ENCODE measurements at places on chromosomes 2 and 18.

DNA sequence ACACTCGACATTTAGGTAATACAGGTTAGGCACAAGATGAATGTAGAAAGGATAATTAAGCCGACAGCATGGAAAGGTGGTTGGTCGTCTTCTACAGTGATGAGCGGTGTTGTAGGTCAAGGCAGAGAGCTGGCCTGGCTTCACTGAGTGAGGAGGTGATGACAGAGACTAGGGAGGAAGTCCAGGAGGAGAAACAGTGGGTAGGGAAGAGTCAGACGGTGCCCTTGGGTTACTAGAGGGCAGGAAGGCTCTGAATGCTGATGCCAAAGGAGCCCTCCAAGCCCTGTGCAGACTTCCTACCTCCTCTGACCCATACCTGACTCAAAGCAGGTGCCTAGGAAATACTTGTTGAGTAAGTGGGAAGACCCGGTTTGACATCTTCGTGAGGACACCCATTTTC is 100.8 kb downstream of the ITGB1BP1 start:
- no peaks in the 10 kb centered on the region for H3K36me3 ChIP-seq
- H3K27me3 ChIP-seq = peaks cover 20% of the 10 kb centered on the region
- no peak for DNase-seq

- H3K27ac ChIP-seq = no peak overlapping the region
- H3K4me3 ChIP-seq = no peak overlapping the region
- H3K4me1 ChIP-seq = no peaks in the 10 kb centered on the region
- H3K27me3 ChIP-seq = peaks cover 2% of the 10 kb centered on the region
- DNase-seq = no peak
These were observed 38.4 kb downstream of the C1QL2 start for GRCh38 chr2:119119999-119120756.

- no peak overlapping the region for H3K4me3 ChIP-seq
- no peaks in the 10 kb centered on the region for H3K36me3 ChIP-seq
- H3K4me1 ChIP-seq = peaks cover 6% of the 10 kb centered on the region
- no peak overlapping the region for H3K27ac ChIP-seq
- peaks cover 9% of the 10 kb centered on the region for H3K27me3 ChIP-seq
These were observed 17.8 kb upstream of the MPPE1 start for GRCh38 chr18:11925800-11926481.

- peaks cover 37% of the 10 kb centered on the region for H3K27me3 ChIP-seq
- no peaks in the 10 kb centered on the region for H3K4me1 ChIP-seq
- no peaks in the 10 kb centered on the region for H3K36me3 ChIP-seq
- no peak overlapping the region for H3K4me3 ChIP-seq
- no peak for DNase-seq
- no peak overlapping the region for H3K27ac ChIP-seq
These were observed 61.1 kb downstream of the ANTXR1 start for GRCh38 chr2:69073928-69074570.

DNA sequence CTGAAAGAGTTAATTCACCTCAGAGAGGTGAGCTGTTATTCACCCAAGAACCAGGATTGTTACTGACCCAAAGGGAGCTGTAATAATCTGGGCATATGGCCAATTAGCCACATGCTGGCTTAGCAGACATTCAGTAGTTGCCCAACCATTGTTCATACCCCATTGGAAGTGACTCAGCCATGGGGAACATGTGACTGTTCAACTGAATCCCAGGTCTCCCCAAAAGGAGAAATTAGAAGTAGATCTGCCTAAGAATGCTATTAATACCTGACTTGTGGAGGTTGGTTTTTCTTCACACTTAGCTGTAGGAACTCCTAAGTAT is 272.6 kb upstream of the UBE2E3 start:
- no peak overlapping the region for H3K4me3 ChIP-seq
- DNase-seq = no peak
- H3K27ac ChIP-seq = no peak overlapping the region
- no peaks in the 10 kb centered on the region for H3K4me1 ChIP-seq
- H3K27me3 ChIP-seq = no peaks in the 10 kb centered on the region

DNA sequence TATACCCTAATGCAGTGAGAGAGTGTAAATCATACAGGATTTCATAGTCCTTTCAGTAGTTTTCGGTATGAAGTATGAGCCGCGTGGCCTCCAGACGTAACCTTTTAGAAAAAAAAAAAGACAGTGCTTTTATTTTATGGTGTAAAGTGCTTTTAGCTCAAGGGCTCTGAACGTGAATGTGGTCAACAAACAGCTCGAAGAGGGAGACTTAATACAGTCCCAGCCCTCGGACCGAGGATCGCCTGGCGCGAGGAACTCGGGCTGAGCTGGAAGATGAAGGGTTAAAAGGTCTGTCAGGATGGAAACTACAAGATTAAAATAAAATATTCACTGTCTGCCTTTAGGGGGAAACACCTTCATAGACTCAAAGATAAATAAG is 4.0 kb upstream of the BCL11A start:
- DNase-seq = no peak
- H3K27me3 ChIP-seq = peaks cover 66% of the 10 kb centered on the region
- H3K36me3 ChIP-seq = no peaks in the 10 kb centered on the region
- peak overlapping the region; percentile 81 for H3K27ac ChIP-seq

GRCh38 chr2:69213201-69213600 is 173.8 kb downstream of the GFPT1 start:
- no peaks in the 10 kb centered on the region for H3K4me1 ChIP-seq
- no peaks in the 10 kb centered on the region for H3K36me3 ChIP-seq
- H3K4me3 ChIP-seq = no peak overlapping the region
- no peak overlapping the region for H3K27ac ChIP-seq

DNA sequence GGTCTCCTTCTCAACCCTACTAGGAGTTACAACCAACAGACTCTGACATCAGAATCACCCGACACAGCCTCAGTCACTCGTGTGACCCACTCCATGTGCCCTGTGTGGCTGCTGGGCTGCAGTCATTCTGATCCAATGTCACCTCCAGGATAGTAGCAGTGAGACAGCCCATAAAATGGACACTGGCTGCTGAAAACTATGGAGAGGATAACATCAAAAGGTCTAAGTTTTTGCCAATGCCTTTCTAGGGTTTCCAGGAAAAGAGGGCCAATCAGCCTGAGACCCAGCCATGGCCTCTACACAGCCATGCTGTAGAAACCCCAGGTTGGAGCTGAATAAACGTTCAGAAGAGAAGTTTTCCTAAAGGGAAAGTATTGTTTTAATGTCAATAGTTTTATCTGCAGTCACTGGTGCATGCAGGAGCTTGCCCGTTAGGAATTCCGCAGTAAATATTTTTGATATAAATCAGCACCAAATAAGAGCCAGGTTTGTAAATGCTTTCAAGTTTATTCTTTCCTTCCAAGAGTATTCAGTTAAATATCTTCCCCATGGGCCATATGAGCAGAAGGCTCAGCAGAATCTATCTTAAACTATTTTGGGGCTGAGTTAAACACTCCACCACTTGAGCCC is 92.2 kb upstream of the PID1 start:
- no peaks in the 10 kb centered on the region for H3K4me1 ChIP-seq
- DNase-seq = no peak
- H3K27ac ChIP-seq = no peak overlapping the region
- no peaks in the 10 kb centered on the region for H3K27me3 ChIP-seq

GRCh38 chr2:66530651-66531050 is 95.7 kb downstream of the MEIS1 start:
- no peak for DNase-seq
- H3K36me3 ChIP-seq = no peaks in the 10 kb centered on the region
- no peak overlapping the region for H3K27ac ChIP-seq
- no peak overlapping the region for H3K4me3 ChIP-seq
- H3K4me1 ChIP-seq = no peaks in the 10 kb centered on the region
- H3K27me3 ChIP-seq = no peaks in the 10 kb centered on the region

- no peak overlapping the region for H3K27ac ChIP-seq
- DNase-seq = no peak
- no peaks in the 10 kb centered on the region for H3K36me3 ChIP-seq
- peaks cover 13% of the 10 kb centered on the region for H3K27me3 ChIP-seq
These were observed 39.7 kb upstream of the MRPL19 start for GRCh38 chr2:75606761-75607399.

GRCh38 chr2:172230889-172231401 is 128.2 kb upstream of the DLX2 start:
- H3K27me3 ChIP-seq = peaks cover 23% of the 10 kb centered on the region
- no peak overlapping the region for H3K4me3 ChIP-seq

- H3K27ac ChIP-seq = no peak overlapping the region
- DNase-seq = no peak
- no peaks in the 10 kb centered on the region for H3K4me1 ChIP-seq
- no peak overlapping the region for H3K4me3 ChIP-seq
These were observed 118.9 kb downstream of the TMEM18 start for GRCh38 chr2:558302-558642.

- no peaks in the 10 kb centered on the region for H3K36me3 ChIP-seq
- no peak overlapping the region for H3K4me3 ChIP-seq
- peaks cover 28% of the 10 kb centered on the region for H3K4me1 ChIP-seq
- H3K27me3 ChIP-seq = peaks cover 9% of the 10 kb centered on the region
- DNase-seq = peak; percentile 2
- H3K27ac ChIP-seq = no peak overlapping the region
These were observed 328.5 kb upstream of the FANCL start for GRCh38 chr2:58569475-58570185.

GRCh38 chr2:73907840-73908452 is 15.1 kb downstream of the ACTG2 start:
- no peaks in the 10 kb centered on the region for H3K36me3 ChIP-seq
- peaks cover 9% of the 10 kb centered on the region for H3K4me1 ChIP-seq
- no peak for DNase-seq
- H3K27ac ChIP-seq = no peak overlapping the region
- H3K27me3 ChIP-seq = no peaks in the 10 kb centered on the region

DNA sequence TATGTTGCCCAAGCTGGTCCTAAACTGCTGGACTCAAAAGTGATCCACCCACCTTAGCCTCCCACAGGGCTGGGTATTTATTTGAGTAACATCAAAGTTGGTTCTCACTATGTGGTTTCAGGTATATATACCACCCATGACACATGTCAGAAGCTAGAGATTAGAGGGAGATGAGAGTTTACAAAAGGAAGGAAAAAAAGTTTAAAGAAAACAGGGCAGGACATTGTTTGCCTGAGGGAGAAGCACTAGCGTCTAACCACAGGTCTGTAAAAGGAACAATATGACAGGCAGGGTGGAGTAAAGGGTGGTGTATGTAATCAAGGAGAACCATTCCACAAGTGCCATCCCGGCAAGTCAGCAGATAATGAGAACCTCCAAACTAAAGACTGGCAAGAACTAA is 8.5 kb downstream of the CEP76 start:
- no peaks in the 10 kb centered on the region for H3K27me3 ChIP-seq
- peaks cover 28% of the 10 kb centered on the region for H3K36me3 ChIP-seq
- no peak overlapping the region for H3K4me3 ChIP-seq
- no peak overlapping the region for H3K27ac ChIP-seq

GRCh38 chr2:213069531-213069930 is 81.9 kb downstream of the IKZF2 start:
- no peaks in the 10 kb centered on the region for H3K36me3 ChIP-seq
- no peak for DNase-seq
- H3K27ac ChIP-seq = no peak overlapping the region
- H3K27me3 ChIP-seq = peaks cover 5% of the 10 kb centered on the region
- no peaks in the 10 kb centered on the region for H3K4me1 ChIP-seq

GRCh38 chr2:64328756-64329155 is 125.2 kb upstream of the LGALSL start:
- H3K4me3 ChIP-seq = no peak overlapping the region
- peaks cover 8% of the 10 kb centered on the region for H3K27me3 ChIP-seq
- DNase-seq = no peak
- no peak overlapping the region for H3K27ac ChIP-seq

DNA sequence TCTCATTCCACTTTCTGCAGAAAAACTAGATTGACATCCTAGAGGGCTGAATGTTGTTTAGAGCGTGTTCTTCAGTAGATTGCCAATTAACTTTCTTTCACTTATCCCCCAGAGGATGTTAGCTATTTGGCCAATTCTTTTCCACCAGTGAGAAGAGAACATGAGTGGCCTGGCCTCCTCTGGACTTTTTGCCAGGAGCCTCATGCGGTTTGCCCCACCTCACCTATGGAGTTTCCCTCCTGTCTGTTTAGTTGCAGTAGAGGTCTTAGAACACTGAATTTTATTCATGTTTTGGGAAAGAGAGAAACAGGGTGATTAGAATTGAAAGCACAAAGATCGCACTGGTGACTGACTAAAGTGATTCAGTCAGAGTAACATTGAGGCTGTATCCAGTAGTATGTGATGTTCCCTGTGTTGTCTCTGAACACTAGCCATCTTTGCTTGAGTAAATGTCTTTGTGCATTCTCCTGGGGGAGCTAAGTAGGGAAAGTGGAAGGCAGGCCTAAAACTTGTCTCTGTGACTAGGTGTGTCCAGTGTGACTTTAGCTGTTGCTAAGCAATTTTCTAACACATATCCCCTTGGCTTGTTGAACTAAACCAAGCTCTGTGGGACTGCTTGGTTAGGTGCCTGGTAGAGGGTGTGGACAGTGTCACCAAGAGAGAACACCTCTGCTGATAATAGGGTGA is 34.0 kb downstream of the UGP2 start:
- DNase-seq = no peak
- H3K4me1 ChIP-seq = peaks cover 30% of the 10 kb centered on the region
- H3K27ac ChIP-seq = peak overlapping the region; percentile 53
- H3K36me3 ChIP-seq = peaks cover 38% of the 10 kb centered on the region
- H3K27me3 ChIP-seq = no peaks in the 10 kb centered on the region

- H3K36me3 ChIP-seq = peaks cover 14% of the 10 kb centered on the region
- peak overlapping the region; percentile 68 for H3K27ac ChIP-seq
- DNase-seq = peak; percentile 8
- peaks cover 4% of the 10 kb centered on the region for H3K27me3 ChIP-seq
These were observed 1.4 kb upstream of the TTL start for GRCh38 chr2:112480530-112481049.

GRCh38 chr2:222242532-222242931 is 56.3 kb downstream of the PAX3 start:
- no peak overlapping the region for H3K4me3 ChIP-seq
- H3K27me3 ChIP-seq = peaks cover 32% of the 10 kb centered on the region
- no peak overlapping the region for H3K27ac ChIP-seq
- no peaks in the 10 kb centered on the region for H3K36me3 ChIP-seq

DNA sequence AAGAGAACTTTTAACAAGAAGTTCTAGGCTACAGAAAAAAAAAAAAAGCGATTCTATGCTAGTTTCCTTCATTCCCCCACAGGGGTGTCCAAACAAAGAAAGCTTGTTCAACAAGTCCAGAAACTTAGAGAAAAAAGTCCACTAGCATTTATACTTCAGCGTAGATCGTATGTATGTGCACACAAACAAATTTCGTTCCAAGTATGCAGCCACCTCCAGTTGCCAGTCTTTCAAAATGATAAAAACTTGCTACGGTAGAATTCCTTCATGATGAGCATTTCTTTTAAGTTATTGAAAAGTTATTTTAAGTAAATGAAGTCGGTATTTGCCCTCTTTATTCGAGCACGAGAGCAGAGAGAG is 3.7 kb upstream of the OTX1 start:
- H3K4me3 ChIP-seq = no peak overlapping the region
- no peak overlapping the region for H3K27ac ChIP-seq
- DNase-seq = no peak
- peaks cover 55% of the 10 kb centered on the region for H3K27me3 ChIP-seq

- no peaks in the 10 kb centered on the region for H3K27me3 ChIP-seq
- no peaks in the 10 kb centered on the region for H3K36me3 ChIP-seq
- H3K27ac ChIP-seq = no peak overlapping the region
- no peak overlapping the region for H3K4me3 ChIP-seq
These were observed 467.3 kb downstream of the CMPK2 start for GRCh38 chr2:6398421-6398820.

GRCh38 chr2:129895526-129896082 is 83.9 kb upstream of the RAB6C start:
- DNase-seq = no peak
- H3K4me1 ChIP-seq = no peaks in the 10 kb centered on the region
- H3K36me3 ChIP-seq = no peaks in the 10 kb centered on the region
- H3K27ac ChIP-seq = no peak overlapping the region
